Stimulated activated CD8-positive, alpha-beta memory T cell treated with anti-CD3 and anti-CD28 coated beads, Interleukin-4, amount 100 ng/mL, for 1 hour (primary cell): ENCODE measurements at places on chromosomes 12 and 14.

DNA sequence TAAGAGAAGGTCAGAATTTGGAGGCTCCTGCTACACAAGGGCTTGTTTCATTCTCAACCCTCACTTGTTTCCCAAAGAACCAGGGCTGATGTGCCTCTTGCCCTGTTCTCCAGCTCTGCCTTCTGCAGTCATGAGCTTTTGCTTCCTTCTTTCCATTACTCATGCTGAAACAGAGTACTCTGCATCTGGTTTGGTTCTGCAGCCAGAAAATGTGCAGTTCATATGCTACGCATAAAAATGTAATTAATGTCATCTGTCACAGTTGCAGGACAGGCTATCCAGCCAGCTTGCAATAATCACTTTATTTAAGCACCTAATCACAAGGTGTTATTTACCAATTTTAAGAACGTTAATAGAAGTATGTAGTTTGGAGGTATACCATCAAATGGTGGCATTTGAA, 150.2 kb downstream of the SRGAP1 start:
- no peak for DNase-seq

GRCh38 chr12:132451172-132451835, 38.6 kb upstream of the FBRSL1 start:
- DNase-seq: no peak

GRCh38 chr12:102483466-102483865, 3.1 kb upstream of the IGF1 start:
- DNase-seq: no peak

DNA sequence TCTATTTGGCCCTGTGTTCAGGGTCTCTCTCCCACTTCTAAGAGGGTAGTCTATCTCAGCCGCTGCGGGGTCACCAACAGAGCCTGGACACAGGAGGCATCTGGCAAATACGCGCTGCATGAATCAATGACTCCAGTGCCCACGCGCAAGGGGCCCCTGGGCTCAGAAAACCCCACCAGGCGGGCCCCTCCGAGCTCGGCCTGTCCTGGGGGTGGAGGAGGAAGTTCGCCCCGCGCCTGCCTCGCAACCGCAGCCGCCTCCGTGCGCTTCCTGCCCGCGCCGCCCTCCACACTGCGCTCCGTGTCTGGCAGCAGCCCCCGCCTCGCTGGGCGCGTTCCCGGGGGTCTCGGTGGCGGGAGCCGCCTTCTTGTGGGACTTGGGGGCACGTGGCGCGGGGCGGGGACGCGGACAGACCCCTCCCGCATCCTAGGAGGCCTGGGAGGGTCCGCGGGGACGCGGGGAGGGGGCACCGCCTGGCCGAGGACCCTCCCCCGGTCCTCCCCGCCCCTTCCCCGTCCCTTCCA, 811 bp upstream of the FBRSL1 start:
- DNase-seq: peak; percentile 13

DNA sequence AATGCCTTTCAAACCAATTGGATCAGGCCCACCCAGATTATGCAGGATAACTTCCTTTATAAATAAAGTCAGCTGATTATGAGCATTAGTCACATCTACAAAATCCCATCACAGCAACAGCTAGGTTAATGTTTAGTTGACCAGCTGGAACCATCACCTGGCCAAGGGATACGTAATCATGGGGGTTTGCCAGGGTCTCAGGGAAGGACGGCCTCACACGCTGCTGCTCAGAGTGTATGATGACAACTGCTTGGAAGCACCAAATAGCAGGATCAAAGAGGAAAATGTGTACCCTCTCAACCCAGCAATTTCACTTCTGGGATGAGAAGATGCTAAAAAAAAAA, 162.6 kb downstream of the SLC15A4 start:
- no peak for DNase-seq

DNA sequence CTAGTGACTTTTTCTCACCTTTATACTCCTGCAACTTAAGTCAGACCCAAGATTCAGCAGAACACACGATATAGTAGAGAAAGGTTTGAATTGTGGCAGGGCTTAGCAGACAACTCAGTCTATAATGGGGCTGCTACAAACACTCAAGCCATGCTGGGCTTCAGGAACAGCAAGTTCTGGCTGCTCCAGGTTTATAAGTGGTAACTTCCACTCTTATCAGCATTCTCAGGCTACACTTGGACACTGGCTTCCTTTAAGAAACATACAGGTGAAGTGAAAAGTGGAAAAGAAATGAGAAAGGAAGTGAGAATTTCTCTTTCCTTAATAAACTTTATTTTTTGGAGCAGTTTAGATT, 21.7 kb downstream of the PLEKHD1 start:
- no peak for DNase-seq

DNA sequence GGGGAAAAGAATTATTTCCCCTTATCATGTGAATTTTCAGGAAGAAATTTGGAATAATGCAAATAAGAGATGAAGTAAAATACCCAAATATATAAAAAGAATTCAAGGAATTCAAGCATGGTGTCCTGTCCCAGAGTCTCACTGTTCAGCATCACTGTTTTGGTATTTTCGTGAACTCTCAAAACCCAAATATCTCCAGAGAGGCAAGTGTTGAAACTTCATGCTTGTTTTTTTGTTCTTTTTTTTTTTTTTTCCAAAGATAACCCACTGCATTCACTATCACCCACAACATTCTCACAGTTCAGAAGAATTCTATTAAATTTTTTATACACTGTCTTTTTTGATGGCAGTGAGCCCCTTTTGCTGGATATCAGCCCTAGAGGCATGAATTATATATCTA, 354.9 kb downstream of the DIO2 start:
- DNase-seq: no peak

GRCh38 chr12:100265732-100266584, 921 bp downstream of the DEPDC4 start:
- DNase-seq: no peak

GRCh38 chr12:40011775-40012129, 94.1 kb downstream of the SLC2A13 start:
- no peak for DNase-seq

- DNase-seq: no peak
Observed at GRCh38 chr12:87870493-87871460, 158.4 kb downstream of the C12orf50 start.

DNA sequence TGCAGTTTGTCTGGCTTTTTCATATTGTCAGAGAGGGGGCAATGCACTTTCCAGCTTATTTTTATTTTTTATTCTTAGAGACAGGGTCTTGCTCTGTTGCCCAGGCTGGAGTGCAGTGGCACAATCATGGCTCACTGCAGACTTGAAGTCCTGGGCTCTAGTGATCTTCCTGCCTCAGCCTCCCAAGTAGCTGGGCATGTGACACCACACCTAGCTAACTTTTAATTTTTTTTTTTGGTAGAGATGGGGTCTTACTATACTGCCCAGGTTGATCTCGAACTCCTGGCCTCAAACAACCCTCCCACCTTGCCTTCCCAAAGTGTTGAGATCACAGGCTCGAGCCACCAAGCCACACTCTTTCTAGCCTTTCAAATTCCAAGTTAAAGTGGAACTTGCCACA, 3.9 kb upstream of the A2ML1 start:
- DNase-seq: no peak

DNA sequence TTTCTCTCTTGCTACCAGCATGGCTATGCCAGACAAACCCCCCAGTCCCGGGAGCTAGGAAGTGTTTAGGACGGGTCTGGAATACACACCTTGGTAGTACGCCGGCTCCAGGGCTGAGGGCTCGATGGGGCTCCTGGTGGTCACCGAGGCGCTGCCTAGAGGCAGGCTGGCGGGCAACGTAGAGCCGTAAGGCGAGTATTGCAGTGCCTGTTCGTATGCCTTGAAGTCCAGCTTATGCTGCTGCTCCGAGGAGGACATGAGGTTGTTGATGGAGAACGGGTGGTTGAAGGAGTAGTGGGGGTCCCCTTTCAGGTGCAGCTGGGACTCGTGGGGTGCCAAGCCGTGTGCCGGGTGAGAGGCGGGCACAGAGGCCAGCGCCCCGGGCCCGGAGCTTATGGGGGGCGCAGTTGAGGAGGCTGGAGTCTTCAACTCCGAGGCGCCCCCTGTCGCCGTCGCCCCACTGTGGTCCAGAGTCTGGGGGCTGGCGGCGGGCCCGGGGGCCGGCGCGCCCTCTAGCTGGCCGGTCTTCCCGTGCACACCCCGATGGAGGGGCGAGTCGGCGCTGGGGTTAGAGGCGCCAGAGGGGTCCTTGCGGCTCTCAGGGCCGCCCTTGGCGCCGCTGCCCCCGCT, 3.6 kb downstream of the FOXA1 start:
- DNase-seq: no peak

GRCh38 chr14:76814726-76815645, 2.3 kb upstream of the ANGEL1 start:
- DNase-seq: no peak

DNA sequence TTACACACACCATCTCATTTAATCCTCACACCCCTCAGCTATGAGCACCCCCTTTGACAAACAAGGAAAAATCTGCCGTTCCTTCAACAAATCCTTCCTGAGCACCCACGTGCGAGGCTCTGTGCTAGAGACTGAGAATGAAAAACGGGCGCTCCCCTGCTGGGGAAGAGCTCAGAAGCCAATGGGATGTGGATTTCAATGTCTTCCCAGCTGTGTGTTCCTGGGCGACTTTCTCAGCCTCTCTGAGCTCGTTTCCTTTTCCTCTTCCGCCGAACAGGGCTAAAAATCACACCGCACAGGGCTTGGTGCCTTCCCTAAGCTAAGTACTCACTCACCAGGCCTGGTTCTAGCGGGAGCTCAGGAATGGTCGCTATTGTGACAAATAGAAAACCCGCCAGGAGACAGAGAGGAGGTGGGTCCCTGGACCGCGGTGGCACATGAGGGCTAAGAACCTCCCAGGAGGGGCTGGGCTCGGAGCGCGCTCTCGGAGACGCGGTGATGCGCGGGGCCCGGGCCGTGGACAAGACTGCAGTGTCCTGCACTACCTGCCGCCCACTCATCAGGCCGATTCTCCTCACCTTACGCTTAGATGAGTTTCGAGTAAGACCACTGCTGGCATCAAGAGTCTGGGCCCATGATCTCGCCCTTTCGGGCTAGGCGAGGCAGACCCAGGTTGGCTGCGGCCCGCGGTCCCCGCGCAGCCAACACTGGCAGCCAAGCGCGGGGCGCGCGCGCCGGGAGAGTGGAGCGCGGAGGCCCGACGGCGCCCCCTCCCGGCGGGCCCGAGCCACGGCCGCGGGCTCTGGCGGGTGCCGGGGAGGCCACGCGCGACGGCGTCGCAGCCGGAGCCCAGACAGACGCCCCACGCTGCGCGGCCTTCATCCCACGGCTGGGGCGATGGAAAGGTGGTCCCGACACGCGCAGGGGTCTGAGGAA, 17.0 kb downstream of the ZDHHC22 start:
- DNase-seq: peak; percentile 17

DNA sequence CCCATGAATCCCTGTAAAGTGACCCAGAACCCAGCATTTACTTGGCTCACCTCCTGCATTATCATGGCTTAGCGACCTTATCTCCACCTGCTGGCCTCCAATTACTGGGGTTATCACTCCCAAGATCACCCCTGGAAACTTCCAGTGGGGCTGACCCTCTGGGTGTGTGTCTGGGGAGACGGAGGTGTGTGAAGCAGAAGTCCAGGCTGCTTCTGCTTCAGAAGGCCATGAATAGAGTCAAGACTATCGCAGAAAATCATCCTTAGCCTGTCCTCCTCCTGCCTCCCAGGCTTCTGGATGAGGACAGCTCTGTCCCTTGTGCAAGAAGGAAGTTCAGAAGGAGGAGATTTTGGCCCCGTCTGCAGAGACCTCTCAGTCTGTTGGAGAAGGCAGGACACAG, 408 bp upstream of the KRT72 start:
- DNase-seq: no peak

GRCh38 chr12:55707841-55708694, at the start of gene ITGA7:
ITGA7 (minus strand) TSS chr12:55707904; CDS start chr12:55707682, 222 bp downstream.
- no peak for DNase-seq

GRCh38 chr12:62817556-62818271, 117.2 kb downstream of the PPM1H start:
- no peak for DNase-seq

DNA sequence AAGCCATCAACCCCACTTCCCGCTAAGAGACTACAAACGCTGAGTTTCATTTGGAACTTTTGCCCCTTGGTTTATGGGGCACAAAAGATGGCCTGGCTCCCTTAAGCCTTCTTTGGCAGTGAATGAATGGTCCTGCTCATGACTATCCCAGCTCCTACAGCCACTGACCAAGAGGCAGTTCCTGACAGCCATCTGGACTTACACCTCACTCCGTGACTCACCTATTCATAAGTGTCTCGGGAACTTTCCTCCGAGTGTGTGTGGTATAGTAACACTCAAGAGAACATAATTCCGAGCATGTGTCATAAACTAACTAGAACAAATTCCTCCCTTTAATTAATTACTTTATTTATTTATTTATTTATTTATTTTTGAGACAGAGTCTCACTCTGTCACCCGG, 51.9 kb upstream of the NUDT4 start:
- no peak for DNase-seq

DNA sequence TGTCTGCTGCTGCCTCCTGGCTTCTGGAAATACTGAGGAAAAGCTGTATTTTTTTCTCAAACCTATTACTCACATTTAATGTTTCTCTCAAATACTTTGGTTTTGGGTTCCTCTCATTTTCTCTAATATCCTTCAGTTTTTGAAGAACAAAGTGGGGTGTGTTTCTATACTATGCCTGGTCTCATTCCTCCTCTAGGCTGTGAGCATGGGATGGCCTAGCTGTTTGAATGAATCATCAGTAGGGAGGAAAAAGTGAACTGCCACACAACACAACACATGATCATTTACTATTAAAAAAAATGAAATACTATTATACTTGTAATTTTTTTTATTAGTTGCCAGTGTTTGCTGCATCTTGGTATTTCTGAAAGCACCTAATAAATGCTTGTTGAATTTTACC, 11.3 kb upstream of the SMCO3 start:
- no peak for DNase-seq

DNA sequence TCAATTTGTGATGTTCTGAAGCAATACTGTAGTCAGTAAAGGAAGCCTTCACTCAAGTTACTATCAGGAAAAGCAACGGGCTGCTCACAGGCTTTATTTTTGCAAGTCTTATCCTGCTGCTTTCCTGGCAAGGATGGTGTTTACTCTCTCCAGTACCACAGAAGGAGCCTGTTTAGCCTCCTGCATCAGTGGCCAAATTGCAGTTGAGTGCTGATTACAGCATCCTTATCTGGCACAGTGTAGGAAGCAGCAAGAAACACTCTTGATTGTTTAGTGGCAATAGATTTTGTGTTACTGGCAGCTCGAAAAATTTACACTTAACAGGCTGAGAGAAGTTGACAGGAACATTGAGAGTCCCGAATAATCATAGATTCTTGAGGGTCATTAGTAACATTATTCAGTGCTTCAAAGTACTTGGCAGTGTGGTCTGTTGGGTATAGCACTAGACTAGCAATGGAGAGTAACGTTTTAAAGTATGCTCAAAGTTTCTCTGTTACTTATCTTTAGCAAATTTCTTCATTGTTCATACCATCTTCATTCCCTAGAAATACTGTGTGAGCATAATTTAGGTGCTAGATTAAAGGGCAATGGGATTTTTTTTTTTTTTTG, 11.7 kb downstream of the TULP3 start:
- DNase-seq: no peak

GRCh38 chr14:93304771-93305170, 28.1 kb downstream of the BTBD7 start:
- DNase-seq: no peak

- no peak for DNase-seq
Observed at GRCh38 chr14:50985859-50986331, 41.6 kb upstream of the PYGL start.
